ENCODE measurements at places on chromosomes 7 and 10.

DNA sequence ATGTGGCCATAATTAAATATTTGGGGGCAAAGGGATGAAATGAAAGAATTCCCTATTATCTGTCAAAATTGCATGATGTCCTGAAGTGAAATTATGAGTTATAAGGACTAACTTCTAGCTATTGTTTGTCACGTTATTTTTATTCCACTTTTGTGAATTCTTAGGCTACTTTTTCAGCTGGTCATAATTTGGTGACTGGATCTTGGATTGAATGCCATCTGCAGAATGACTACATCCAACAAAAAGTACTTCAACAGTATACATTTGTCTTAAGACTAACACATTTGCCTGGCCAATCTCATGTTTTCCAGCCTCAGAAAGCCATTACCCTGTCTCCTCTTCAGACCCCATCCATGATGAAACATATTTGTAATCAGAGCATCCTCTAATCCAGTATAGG is 48.1 kb upstream of the WNT16 start:
- DNase-seq: no peak

DNA sequence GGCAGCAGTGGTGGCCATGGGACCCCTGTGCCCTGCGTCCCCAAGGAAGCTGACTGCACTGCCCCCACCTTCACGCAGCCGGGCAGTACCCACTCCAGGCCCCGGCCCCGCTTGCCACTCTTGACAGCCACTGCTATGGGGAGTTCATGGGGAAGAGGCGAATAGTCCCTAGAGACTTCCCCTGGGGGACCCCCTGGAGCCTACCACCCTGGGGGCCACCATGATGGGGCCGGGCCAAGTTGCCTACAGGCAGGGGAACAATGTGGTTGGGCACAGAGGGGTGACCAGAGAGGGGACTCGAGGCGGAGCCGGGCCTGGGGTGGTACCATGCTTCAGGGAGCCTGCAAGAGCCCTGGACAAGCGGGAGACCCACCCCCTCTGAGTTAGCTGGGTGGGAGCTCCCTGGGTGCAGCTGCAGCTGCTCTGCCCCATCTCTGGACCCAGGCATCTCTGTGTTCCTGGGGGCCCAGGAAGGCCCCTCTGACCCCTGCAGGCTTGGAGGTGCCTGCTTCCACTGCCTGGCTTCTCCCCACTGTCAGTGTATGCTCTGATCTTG is 567.6 kb downstream of the GRM8 start:
- no peak for DNase-seq

DNA sequence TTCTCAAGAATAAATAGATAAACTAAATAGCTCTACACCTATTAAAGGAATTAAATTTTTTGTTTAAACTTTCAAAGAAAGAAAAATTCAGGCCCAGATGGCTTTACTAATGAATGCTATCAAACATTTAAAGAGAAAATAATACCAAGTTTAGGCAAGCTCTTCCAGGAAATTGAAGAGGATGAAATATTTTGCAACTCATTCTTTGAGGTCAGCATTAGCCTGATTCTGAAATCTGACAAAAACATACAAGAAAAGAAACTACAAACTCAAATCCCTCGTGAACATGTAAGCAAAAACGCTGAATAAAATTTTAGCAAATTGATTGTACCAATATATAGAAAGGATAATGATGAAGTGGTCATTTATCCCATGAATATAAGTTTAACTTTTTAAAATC is 93.4 kb downstream of the RTKN2 start:
- DNase-seq: no peak

DNA sequence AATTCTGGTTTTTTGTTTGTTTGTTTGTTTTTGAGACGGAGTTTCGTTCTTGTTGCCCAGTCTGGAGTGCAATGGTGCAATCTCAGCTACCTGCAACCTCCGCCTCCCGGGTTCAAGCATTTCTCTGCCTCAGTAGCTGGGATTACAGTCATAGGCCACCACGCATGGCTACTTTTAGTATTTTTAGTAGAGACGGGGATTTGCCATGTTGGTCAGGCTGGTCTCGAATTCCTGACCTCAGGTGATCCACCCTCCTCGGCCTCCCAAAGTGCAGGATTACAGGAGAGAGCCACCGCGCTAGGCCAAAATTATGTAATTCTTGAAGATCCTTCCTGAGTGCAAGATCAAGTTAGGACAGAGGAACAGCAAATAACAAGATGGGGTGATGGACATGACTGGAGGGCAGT is 719 bp downstream of the ZNF33B start:
- no peak for DNase-seq

- DNase-seq: no peak
These were observed 120.8 kb upstream of the HPS1 start for GRCh38 chr10:98567391-98568133.

- DNase-seq: no peak
These were observed 20.0 kb downstream of the SMKR1 start for GRCh38 chr7:129522088-129522970.

DNA sequence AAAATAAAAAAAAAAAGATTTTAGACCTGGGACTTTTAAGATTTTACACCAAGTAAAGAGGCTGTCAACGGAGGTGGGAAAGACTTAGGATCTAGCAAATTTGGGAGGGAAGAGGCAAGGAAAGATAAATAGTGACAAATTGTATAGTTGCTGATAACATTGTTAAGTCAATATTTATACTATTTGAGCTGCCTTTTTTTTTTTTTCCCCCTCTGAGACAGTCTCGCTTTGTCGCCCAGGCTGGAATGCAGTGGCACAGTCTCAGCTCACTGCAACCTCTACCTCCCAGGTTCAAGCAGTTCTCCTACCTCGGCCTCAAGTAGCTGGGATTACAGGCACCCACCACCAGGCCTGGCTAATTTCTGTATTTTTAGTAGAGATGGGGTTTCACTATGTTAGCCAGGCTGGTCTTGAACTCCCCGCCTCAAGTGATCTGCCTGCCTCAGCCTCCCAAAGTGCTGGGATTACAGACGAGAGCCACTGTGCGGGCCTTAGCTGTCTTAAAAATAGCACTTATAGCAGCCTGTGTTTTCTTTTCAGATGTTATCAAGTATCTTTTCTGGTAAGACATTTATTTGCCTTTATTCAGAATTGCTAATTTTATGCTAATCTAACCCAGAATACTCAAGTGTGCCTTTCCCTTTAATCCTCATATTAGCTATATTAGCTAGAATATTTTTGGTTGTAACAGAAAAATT is 94.5 kb downstream of the MMRN2 start:
- no peak for DNase-seq

GRCh38 chr7:146728611-146729010 is 612.0 kb downstream of the CNTNAP2 start:
- no peak for DNase-seq

- no peak for DNase-seq
These were observed 8.7 kb downstream of the ACTR1A start for GRCh38 chr10:102493771-102494170.

- DNase-seq: no peak
These were observed 32.6 kb downstream of the TMEM270 start for GRCh38 chr7:73893342-73894101.

- no peak for DNase-seq
These were observed 271.6 kb downstream of the CCDC3 start for GRCh38 chr10:12729885-12730284.

GRCh38 chr7:131040467-131040932 is 287.2 kb upstream of the MKLN1 start:
- DNase-seq: peak; percentile 23

GRCh38 chr7:121298831-121299239 is 30.0 kb upstream of the WNT16 start:
- DNase-seq: no peak

DNA sequence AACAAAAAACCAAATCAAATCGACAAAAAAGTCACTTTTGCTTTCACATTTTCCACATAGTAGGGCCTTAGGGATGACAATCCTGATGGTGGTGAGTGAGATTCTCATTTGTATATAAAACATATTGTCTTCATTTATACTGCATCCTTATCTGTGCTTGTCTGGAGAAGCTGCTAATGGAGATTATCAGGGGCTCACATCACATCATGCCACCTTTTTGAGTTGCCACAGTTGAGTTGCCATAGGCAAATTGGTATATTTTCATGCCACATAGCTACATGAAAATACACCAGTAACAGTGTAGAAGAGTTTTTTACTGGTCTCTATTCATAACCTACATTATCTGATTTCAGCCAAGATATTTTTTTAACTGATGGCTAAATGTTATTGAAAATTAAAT is 85.3 kb downstream of the CNTNAP2 start:
- no peak for DNase-seq

GRCh38 chr10:5551531-5552375 is 27.0 kb downstream of the CALML3 start:
- no peak for DNase-seq

DNA sequence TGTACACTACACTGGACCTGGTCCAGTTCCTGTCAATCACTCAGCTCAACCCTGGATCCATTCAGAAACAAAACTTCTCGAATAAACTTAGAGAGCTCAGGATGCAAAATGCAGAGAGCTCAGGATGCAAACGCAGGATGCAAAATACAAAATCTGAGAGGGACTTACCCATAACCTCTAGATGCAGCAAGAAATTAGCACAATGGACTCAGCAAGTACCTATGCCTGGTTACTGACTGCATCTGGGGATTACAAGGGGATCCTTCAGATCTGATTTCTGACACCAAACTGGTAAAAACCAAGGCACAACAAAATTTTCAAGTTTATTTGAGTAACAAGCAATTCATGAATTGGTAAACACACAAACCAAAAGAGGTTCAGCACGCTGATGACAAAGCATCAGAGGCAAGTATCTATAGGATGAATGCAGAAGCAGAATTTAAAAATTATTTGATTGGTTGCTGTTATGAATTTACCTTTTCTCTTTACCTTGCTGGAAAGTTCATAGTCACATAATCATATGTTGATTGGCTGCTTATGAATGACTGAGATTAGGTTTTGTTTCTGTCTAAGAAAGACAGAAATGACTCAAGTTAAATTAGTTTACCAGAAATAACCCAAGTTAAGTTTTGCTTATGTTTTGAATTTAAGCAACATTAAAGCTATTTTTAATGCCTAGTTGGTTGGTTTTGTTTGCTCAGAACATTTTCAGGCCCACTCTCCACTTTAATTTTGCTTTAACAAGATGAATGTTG is 11.4 kb downstream of the GIMAP6 start:
- no peak for DNase-seq

- DNase-seq: no peak
These were observed 33.9 kb upstream of the MSMB start for GRCh38 chr10:46079831-46080585.

GRCh38 chr10:103759100-103759781 is 96.1 kb downstream of the SH3PXD2A start:
- DNase-seq: no peak

DNA sequence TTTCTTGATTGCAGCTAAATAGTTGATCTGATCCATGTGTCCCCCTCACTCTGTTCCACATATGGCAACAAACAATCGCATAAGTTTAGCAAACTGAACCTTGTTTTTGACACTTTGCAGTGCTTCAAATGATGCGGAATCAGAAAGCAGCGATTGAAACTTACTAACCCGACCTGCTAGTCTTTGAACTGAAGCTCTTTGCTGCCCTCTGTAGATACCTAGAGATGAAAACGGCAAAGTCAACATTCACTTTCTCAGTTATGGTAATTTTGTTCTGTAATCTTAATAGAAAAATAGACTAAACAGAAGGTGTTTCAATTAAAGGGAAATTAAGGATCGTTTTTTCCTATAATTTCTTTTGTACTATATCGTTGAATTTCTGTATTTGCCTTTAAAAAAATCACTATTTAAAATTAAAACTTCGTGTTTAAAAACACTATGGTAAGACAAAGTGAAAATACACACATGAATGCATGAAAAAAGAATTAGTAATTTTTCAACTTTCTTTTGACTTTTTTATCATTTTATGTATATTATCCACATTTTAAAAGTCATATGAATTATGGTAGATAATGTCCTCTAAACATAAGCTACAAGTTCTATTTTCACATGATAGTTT is 276.5 kb downstream of the MAGI2 start:
- DNase-seq: peak; percentile 25

DNA sequence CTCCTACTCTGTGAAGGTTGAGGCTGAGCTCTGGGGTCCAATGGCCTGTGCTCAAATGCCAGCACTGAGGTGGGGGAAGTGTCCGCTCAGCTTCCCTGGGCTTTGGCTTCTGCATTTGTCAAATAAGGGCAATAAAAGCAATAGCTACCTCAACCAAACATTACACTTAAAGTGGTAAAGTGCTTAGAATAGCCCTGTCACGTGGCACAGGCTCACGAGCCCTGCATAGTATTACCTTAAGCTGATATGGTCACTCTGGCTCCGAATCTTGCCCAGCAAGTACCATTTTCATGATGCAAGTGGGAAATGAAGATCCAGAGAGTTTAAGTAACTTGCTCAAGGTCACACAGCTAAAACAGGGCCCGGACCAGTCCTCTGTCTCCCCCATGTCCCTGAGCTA is 451.1 kb upstream of the ZMIZ1 start:
- DNase-seq: no peak

- no peak for DNase-seq
These were observed 619.4 kb downstream of the CNTNAP2 start for GRCh38 chr7:146735992-146736391.

DNA sequence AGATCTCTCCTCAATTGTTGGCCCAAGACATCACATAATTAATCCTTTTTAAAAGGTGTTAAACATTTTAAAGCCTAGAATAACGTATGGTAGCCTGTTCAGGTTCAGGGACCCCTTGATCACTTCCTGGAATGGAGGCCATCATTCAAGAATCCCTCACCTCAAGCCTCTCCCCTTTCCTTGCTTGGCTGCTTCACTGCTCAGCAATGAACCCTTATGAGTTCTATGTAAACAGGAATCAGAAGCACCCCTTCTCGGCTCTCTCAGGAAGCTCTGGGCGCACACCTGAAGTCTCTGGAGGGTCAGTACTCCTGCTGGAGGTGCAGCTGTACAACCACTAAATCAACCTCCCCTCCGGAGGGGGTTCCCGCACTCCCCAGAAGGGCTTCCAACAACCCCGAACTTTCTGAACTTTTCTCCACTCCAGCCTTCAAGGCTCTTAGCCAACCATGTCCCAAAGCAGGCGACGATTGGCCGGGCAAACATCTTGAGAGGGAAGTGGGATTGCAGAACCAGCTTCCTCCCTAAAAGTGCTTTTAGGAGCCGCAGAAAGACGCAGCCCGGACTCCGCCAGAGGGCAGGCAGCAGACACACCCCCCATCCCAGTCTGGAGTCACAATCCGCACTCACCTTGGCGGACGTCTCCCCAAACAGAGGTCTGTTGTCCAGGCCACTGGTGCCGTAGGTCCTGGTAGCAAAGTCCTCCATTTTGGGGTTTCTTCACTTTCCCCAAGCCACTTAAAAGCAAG is 562 bp downstream of the TMEM243 start:
- DNase-seq: no peak

- no peak for DNase-seq
These were observed 169.5 kb upstream of the FRMD4A start for GRCh38 chr10:14500172-14500765.

- DNase-seq: no peak
These were observed 32.2 kb downstream of the HACD1 start for GRCh38 chr10:17585016-17585415.

Measured in NCI-H2081 treated with DMSO at 0.1 percent for 48 hours (cell line).